NCI-H345 (cell line): ENCODE measurements at places on chromosomes 4 and X.

- no peak for DNase-seq
Measured at GRCh38 chr4:65401083-65401482, 269.2 kb downstream of the EPHA5 start.

GRCh38 chr4:73653695-73654106, 33.5 kb upstream of the RASSF6 start:
- DNase-seq, result peak; percentile 80

DNA sequence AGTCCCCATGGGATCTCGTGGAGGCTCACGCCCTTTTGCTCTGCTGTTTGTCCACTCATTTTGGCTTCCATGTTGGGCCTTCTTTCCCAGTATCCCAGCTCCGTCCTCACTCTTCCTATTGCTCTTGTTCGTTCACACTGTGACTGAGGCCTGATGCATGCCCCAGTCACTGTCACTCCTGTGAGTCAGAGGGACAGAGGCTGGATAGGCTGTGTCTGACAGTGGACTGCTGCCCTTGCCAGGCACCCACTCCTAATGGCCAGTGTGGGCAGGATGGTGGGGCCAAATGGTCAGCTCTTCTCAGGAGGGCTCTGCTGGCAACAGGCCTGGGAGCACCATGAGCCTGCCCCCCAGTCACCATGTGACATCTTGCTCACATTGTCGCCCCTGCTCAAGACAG, 40.0 kb downstream of the HADH start:
- DNase-seq, result no peak

DNA sequence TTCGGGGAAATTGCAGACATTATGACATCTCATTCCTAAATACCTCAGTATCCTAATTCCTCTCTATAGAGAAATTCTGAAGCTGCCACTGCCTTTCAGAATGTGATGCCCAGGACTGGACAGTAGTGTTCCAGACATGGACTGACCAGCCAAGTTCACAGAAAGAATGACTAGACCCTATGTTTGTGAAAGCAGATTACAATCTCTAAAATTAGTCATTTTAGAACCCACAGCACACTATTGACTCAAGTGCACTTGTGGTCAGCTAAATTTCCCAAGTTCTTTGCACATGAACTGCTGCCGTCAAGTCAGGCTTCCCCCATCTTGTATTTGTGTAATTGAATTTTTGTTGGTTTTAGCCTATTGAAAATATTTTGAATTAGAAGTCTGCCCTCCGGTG, 81.0 kb upstream of the ESX1 start:
- DNase-seq, result no peak

- DNase-seq, result no peak
Measured at GRCh38 chrX:22220941-22221340, 51.8 kb upstream of the CBLL2 start.

DNA sequence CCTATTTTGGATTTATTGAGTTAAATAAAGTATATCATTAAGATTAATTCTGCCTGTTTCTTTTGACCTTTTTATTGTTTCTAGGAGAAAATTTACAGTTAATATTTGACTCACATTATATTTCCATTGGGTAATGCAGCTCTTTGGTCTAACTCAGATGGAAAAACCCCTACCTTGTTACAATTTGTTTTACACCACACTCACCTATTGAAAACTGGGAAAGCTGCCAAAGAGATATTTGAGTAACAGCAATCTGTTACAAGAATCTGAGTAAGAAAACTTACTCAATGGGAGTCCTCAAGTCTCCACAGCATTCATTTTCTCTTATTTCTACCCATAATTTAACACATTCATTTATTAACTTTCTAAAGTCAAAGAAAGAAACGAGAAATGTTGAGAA, 108.0 kb upstream of the TLL1 start:
- peak; percentile 18 for DNase-seq

DNA sequence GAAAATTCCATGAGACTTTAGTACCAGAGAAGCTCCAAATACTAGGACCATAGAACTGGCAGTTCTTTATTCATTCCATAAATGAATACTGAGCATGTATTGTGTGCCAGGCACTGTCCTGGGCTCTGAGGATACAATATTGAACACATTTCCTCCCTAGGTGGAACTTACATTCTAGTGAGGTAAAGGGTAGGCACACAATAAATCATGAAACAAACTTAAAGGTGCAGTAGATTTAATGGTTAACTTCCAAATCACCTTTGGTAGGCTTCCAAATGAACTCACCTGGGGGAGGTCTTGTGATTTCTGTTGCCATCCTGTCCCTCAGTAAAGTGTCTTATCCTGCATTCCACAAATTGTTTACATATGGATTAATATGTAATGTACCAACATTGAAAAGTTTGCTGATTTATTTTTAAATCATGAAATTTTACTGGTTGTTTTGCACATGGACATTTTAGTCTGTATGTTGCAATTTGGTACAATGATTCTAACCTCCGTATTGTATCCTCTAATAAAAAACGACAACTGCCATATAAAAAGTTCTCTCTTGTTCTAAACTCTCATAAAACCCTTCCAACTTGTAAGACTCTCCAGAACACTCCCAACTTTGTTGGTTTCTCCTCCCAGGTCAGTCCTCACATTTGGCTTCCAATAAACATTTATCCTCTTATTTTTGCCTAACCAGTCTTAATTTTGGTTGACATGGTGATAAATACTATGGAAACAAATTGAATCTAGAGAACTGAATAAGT, 4.5 kb upstream of the MAGEA11 start:
- DNase-seq, result no peak

- peak; percentile 33 for DNase-seq
Measured at GRCh38 chr4:145679991-145680455, at the start of gene C4orf51. C4orf51 (plus strand) TSS chr4:145680146; CDS start chr4:145680204, 58 bp downstream.

DNA sequence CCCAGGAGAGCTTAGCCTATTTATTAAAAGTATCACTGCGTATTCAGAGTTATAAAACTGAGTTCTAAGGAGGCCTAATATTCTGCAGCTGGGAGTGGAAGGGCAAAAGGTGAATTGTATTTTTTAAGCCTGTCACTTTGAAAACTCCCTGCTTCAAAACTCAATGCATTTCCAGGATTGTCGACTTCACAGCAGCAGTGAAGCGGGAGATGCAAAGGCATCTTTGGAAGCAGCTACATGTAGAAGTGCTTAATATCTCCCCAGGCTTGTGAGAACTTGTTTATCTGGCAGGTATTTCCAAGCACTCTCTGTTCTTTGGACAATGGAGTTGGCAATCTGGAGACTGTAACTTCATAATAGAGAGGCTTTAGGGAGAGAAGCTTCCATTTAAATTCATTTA, 717.5 kb upstream of the SLIT2 start:
- no peak for DNase-seq

DNA sequence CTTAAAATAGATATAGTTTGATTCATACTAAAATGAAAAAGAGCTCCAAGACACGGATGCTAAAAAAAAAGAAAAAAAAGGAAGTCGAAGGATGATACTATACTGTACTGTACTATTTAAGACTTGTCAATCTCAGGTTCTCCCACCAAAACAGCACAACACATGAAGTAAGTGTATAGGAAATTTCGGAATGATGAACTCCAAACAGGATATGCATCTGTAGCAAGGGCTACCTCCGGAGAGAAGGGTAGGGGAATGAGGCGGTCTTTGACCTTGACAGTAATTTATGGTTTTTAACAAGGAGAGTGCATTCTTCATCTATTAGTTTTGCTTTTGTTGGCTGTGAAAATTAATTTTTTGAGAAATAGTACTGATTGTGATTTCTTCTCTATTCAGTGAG, 541 bp upstream of the FIP1L1 start:
- no peak for DNase-seq

DNA sequence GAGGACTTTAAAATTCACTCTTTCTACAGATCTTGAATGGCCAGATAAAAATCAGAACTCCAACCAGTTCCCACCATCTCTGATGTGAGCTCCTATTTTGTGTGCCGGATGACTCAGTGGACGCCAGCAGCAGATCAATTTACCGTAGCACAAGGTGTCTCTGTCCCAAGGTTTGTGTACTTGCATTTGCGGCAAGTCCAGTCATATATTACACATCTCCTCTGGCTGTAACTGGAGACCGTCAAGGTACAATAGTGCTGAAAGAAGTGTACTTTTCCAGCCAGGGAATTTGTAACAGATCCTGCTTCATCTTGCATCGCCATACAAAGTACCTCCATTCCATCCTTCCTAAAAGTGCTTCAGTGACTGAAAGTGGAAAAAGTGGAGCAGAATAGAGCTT, 108.2 kb upstream of the SORBS2 start:
- no peak for DNase-seq

- DNase-seq, result peak; percentile 16
Measured at GRCh38 chrX:102712216-102712966, at the start of gene GPRASP2. GPRASP2 (plus strand) TSS chrX:102712448; CDS start chrX:102714870, 2,422 bp downstream.

- no peak for DNase-seq
Measured at GRCh38 chrX:42093756-42094155, 170.4 kb upstream of the CASK start.

GRCh38 chrX:12065251-12065650, 73.0 kb upstream of the FRMPD4 start:
- no peak for DNase-seq

- DNase-seq, result no peak
Measured at GRCh38 chr4:9812501-9813340, 31.3 kb downstream of the DRD5 start.

DNA sequence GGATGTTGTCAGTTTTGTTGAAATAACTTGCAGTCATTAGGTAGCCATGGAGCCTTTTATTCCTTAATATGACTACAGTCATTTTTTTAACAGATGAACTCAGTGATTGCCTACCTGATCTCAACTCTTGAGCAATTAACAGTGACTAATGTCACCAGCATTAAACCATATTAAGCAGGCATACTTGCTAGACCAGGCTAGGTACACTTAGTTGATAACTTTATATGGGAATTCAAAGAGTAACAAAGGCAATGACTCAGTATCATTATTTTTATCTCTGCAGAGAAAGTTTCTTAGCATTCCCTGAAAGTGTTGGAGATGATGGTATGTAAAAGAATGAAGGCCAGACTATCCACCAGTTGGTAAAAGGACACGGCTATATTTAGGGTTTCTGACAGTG, at the start of gene C4orf54:
Gene C4orf54, minus strand, starts transcription at position 31 of the 400 bp plus-strand sequence. CDS start 3,180 bp downstream, outside the sequence.
- no peak for DNase-seq

DNA sequence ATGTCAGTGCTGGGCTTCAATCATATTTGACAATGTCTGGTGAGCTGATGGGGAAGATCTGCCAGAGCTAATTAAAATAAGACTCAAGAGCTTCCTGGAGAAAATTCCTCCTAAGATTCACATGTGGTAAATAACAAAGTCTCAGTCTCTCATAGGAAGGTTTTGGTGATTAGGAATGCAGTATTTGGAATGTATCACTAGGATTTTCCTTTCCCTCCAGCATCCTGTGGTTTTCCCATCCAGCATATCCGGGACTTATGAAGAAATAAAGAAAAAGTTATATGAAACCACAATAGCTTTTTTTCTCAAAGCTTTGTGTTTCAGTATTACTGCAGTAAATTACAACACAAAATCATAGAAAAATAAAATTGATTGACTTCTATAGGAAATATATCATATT, 1597.1 kb downstream of the ADGRL3 start:
- no peak for DNase-seq

- DNase-seq, result no peak
Measured at GRCh38 chr4:17807446-17807845, 3.1 kb downstream of the DCAF16 start.

DNA sequence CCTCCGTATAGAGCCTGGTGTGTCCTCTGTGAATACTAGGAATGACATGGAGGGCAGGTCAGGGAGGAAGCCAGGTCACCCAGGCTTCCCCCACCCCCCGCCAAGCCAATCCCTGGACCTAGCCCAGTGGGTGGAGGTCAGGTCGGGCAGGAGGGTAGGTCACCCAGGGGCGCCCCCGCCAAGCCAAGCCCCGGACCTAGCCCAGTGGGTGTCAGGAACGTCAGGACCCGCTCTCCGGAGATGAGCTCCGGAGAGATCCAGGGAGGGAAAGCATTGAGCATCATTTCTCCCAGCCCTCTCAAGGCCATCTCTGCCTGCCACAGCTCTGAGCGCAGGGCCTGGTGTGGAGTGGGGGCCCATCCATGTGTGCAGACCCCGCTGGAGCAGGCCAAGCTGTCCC, 48.6 kb downstream of the WFS1 start:
- no peak for DNase-seq
